Activated CD8-positive, alpha-beta memory T cell treated with anti-CD3 and anti-CD28 coated beads for 1 hour (primary cell): ENCODE measurements at places on chromosomes 12 and 14.

GRCh38 chr12:83629931-83630330, 943.2 kb downstream of the TMTC2 start:
- no peak for DNase-seq

DNA sequence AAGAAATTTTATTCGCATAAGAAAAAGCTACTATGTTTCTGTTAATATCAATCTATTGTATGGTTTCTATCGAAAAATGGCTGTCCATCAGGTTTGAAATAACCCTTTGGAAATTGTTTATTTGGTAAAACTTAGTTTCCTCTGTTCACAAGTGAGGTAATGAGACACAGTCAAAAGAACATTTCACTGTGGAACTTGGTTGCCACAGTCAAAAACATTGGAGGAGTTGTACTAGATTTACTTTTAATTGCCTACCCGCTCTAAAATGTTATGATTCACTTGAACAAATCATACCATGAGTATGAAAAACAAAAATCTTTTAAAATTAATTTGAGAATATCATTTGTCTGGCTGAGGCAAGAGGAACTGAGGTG, 46.5 kb downstream of the ITPR2 start:
- no peak for DNase-seq

- no peak for DNase-seq
These were observed 253.7 kb downstream of the DUSP6 start for GRCh38 chr12:89098441-89099112.

GRCh38 chr12:46830731-46831334, 5.0 kb upstream of the SLC38A4 start:
- no peak for DNase-seq

- no peak for DNase-seq
These were observed 15.8 kb upstream of the HVCN1 start for GRCh38 chr12:110704750-110705149.

DNA sequence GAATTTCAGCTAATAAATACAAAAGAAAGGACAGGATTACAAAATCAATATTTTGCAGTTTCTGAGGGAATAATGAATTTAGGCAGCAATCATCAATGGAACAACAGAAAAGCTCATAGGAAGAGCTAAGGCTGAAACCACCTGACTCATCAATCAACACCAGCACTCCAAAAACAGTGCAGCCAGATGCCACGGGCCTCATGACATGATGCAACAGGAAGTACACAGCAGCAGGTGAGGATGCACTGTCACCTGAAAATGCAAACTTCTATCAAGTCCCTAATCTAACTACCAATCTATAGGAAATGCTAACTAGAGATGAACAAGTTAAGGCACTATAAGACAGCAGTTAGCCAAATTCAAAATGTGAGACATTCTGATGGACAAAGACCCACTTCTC, 21.7 kb downstream of the GNS start:
- no peak for DNase-seq

GRCh38 chr12:57171668-57172067, 24.2 kb upstream of the LRP1-AS start:
- no peak for DNase-seq

GRCh38 chr12:48927261-48927660, 2.0 kb upstream of the FKBP11 start:
- no peak for DNase-seq

GRCh38 chr12:124513297-124513867, 54.0 kb downstream of the NCOR2 start:
- DNase-seq, result no peak

- DNase-seq, result no peak
These were observed 57.2 kb upstream of the GNPNAT1 start for GRCh38 chr14:52848626-52849025.

DNA sequence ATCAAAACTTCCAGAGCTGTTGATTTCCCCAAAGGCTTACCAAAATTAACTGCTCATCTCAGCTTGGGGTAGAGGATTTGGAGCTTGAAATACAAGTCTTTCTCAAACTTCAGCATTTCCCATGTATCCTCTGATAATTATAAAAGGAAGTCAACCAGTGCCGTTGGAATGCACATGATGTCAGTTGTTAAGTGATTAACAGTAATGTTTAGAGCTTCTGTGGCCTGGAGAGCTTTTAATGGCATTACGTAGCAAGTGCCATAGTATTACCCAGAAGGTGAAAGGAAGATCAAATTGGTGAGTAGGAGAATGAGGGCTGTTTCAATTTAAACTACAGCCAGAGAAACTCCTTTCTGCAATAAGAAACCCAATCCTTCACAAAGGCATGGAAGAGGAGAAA, 62.5 kb upstream of the PTPRR start:
- DNase-seq, result no peak

DNA sequence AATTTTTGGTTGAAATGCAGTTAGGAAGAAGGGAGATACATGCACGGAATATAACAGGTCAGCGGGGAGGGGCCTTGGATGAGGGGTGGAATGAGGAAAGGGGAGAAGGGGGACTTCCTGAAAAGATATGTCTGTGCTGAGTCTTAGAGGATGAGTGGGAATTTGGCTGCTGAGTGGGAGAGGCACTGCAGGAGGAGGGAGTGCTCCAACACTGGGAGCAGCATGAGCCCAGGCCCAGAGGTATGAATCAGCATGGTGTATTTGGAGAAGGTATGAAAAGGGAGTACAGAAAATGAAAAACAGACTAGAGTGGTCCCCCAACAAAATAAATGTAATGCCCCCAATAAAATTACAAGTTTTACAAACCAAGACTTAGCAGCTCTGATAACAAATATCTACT, 394.4 kb downstream of the IPO8 start:
- no peak for DNase-seq

- DNase-seq, result no peak
These were observed 29.6 kb downstream of the BEGAIN start for GRCh38 chr14:100557658-100558057.

DNA sequence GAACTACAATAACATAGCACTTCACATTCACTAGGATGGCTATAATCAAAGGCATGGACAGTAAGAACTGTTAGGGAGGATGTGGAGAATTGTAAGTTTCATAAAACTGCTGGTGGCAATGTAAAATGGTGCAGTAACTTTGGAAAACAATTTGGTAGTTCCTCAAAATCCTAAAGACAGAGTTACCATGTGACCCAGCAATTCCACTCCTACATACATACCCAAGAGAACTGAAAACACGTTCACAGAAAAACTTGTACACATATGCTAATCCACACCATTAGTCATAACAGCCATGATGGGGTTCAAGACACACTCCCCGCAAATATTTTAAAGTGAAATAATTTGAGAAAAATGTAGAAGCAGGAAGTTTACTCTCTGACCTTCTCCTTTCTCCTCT, 31.7 kb downstream of the GALC start:
- DNase-seq, result no peak

DNA sequence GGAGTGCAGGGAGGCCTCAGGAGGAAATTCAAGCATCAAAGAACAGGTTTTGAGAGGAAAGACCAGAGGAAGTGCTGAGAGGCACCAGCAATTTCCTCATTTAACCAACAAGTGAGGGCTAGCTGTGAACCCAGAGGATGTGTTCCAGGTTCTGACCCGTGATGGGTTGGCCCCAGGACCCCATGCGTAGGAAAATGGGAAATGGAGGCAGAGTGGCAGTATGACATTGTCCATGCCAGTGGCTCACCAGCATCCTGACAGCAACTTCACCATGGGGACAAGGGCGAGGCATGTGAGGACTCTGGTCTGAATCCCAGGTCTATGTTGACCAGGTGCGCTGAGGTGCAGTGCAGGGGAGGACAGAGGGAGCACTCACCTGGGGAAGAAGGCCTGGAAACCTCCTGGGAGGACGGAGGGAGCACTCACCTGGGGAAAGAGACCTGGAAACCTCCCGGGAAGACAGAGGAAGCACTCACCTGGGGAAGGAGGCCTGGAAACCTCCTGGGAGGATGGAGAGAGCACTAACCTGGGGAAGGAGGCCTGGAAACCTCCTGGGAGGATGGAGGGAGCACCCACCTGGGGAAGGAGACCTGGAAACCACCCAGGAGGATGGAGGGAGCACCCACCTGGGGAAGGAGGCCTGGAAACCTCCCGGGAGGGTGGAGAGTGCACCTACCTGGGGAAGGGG, 6.7 kb upstream of the CACNA2D4 start:
- no peak for DNase-seq

- no peak for DNase-seq
These were observed 55.7 kb downstream of the EID3 start for GRCh38 chr12:104359216-104359615.
